CD4-positive, alpha-beta T cell (primary cell): ENCODE measurements at places on chromosomes 3 and 15.

- H3K27me3 ChIP-seq: no peaks in the 10 kb centered on the region
- no peaks in the 10 kb centered on the region for H3K36me3 ChIP-seq
- no peak overlapping the region for H3K4me3 ChIP-seq
- H3K4me1 ChIP-seq: peaks cover 37% of the 10 kb centered on the region
- DNase-seq: no peak
These were observed 172.5 kb upstream of the TLE3 start for GRCh38 chr15:70269991-70270751.

- DNase-seq: no peak
- H3K4me3 ChIP-seq: no peak overlapping the region
- no peak overlapping the region for H3K27ac ChIP-seq
- H3K27me3 ChIP-seq: no peaks in the 10 kb centered on the region
- no peaks in the 10 kb centered on the region for H3K4me1 ChIP-seq
These were observed 242.1 kb downstream of the NSUN3 start for GRCh38 chr3:94304954-94305353.

DNA sequence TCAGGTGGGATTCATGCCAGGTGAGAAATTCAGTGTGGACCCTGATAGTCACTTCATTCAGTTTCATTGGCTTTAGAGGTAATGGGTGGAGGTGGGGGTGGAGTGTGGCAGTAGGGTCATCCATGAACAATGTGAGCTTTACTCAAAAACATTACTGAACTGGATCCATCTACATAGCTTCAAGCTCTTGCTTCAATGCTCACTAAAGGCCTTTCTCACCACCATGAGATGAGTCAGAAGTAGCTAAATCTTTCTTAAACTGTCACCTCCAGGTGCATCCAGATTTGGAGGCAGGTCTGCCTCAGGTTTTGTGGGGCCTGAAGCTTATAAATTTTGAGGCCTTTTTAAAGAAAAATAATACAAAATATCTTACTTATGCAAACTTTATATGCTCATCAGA lies 363.6 kb downstream of the CHST2 start:
- H3K4me3 ChIP-seq: no peak overlapping the region
- H3K27me3 ChIP-seq: no peaks in the 10 kb centered on the region
- no peaks in the 10 kb centered on the region for H3K4me1 ChIP-seq
- H3K27ac ChIP-seq: no peak overlapping the region
- H3K36me3 ChIP-seq: peaks cover 3% of the 10 kb centered on the region
- no peak for DNase-seq

DNA sequence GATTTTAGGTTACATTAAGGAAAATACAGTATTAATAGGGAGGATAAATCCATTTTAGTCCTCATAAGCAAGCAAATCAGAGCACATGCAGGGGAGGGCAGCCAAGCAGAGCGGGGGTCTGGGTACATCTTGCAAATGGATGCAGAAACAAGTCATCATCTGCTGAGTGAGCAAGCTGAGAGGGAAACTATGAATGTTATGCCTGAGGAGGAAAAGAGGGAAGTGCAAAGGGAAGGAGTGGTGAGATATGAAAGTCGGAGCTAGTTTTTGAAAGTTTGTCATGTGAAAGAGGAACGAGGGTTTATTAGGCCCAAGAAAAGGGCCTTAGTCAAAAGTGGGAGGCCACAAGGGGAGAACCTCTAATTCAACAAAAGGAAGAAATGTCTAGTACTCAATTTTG lies 15.4 kb downstream of the PTX3 start:
- H3K27me3 ChIP-seq: no peaks in the 10 kb centered on the region
- no peaks in the 10 kb centered on the region for H3K36me3 ChIP-seq
- no peak overlapping the region for H3K27ac ChIP-seq
- DNase-seq: peak; percentile 27

- H3K4me1 ChIP-seq: peaks cover 17% of the 10 kb centered on the region
- peak; percentile 50 for DNase-seq
- peak overlapping the region; percentile 94 for H3K4me3 ChIP-seq
- peak overlapping the region; percentile 87 for H3K27ac ChIP-seq
- no peaks in the 10 kb centered on the region for H3K27me3 ChIP-seq
These were observed 1.3 kb downstream of the TOP2B start for GRCh38 chr3:25663347-25663868.

DNA sequence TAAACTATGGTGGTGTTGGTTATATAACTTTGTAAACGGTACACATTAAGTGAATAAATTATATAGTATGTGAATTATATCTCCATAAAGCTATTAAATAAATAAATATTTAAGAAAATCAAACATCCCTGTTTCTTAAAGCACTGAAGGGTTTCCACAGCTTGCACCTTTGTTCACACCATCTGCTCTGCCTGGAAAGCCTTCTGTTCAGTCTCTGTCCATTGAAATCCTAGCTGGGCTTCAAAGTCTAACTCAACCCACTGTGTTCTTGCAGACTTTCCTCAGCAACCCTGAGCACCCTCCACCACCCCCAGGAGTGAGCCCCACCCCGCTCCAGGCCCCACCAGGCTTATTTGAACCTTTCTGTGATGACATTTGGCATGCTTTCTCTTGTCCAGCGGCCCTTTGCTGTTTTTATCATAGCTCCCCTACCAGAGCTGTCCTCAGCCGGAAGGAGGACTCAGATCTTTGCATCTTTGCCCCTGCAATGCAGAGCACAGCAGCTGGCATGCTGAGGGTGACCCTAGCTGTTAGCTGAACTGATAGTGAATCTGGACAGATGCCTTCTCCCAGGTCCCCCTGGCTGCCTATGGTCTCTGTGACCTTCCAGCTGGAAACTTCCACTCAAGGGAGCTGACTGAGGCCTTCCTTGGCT lies 105.2 kb downstream of the DAPK2 start:
- H3K27ac ChIP-seq: no peak overlapping the region
- no peak for DNase-seq
- no peaks in the 10 kb centered on the region for H3K27me3 ChIP-seq
- peaks cover 39% of the 10 kb centered on the region for H3K4me1 ChIP-seq
- no peak overlapping the region for H3K4me3 ChIP-seq
- no peaks in the 10 kb centered on the region for H3K36me3 ChIP-seq

DNA sequence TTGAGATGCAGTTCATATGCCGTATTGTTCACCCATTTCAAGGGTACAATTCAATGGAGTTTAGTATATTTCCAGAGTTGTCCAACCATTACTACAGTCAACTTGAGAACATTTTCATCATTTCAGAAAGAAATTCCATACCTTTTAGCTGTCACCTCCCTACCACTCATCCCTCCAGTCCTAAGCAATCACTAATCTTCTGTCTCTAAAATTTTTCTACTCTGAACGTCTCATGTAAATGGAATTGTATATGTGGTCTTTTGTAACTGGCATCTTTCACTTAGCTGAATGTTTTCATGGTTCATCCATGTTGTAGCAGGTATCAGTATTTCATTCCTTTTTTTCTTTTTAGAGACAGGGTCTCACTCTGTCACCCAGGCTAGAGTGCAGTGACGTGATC lies 51.1 kb downstream of the CMTM7 start:
- H3K4me1 ChIP-seq: peaks cover 41% of the 10 kb centered on the region
- H3K27ac ChIP-seq: no peak overlapping the region
- no peak for DNase-seq
- no peaks in the 10 kb centered on the region for H3K27me3 ChIP-seq

- no peaks in the 10 kb centered on the region for H3K4me1 ChIP-seq
- no peaks in the 10 kb centered on the region for H3K27me3 ChIP-seq
- H3K36me3 ChIP-seq: no peaks in the 10 kb centered on the region
- no peak overlapping the region for H3K4me3 ChIP-seq
These were observed 41.9 kb upstream of the LMOD3 start for GRCh38 chr3:69164296-69164695.

- H3K4me3 ChIP-seq: no peak overlapping the region
- no peak overlapping the region for H3K27ac ChIP-seq
- no peak for DNase-seq
- peaks cover 49% of the 10 kb centered on the region for H3K36me3 ChIP-seq
These were observed 134.4 kb downstream of the PDE8A start for GRCh38 chr15:85116066-85116465.

DNA sequence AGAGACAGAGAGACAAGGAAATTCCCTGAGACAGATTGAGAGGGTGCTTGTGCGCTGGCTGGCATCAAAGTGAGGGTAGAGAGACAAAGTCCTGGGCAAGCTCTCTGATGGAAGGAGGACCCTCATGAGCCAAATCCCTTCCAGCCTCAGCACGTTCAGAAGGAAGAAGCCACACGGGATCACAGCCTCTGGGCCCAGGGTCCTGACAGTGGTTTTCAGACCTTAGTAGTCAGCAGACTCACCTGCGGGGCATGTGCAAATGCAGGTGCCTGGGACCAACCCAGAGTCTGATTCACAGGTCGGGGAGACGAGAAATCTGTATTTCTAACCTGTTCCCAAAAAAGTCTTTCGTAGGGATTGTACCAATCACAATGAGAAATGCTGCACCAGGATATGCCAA lies 15.2 kb upstream of the KY start:
- no peaks in the 10 kb centered on the region for H3K36me3 ChIP-seq
- H3K4me3 ChIP-seq: no peak overlapping the region
- no peak overlapping the region for H3K27ac ChIP-seq
- H3K27me3 ChIP-seq: no peaks in the 10 kb centered on the region

- no peaks in the 10 kb centered on the region for H3K27me3 ChIP-seq
- no peak overlapping the region for H3K27ac ChIP-seq
- no peaks in the 10 kb centered on the region for H3K36me3 ChIP-seq
- H3K4me1 ChIP-seq: peaks cover 17% of the 10 kb centered on the region
These were observed 18.1 kb downstream of the ARRDC4 start for GRCh38 chr15:97978401-97979139.

- no peak overlapping the region for H3K4me3 ChIP-seq
- H3K27ac ChIP-seq: no peak overlapping the region
- peaks cover 59% of the 10 kb centered on the region for H3K4me1 ChIP-seq
- H3K36me3 ChIP-seq: peaks cover 17% of the 10 kb centered on the region
These were observed 15.3 kb downstream of the TNK2 start for GRCh38 chr3:195893044-195893395.

- H3K27ac ChIP-seq: no peak overlapping the region
- H3K4me1 ChIP-seq: no peaks in the 10 kb centered on the region
- H3K27me3 ChIP-seq: no peaks in the 10 kb centered on the region
- H3K36me3 ChIP-seq: no peaks in the 10 kb centered on the region
- no peak for DNase-seq
- H3K4me3 ChIP-seq: no peak overlapping the region
These were observed 410.9 kb upstream of the PROK2 start for GRCh38 chr3:72195895-72196294.

- no peaks in the 10 kb centered on the region for H3K4me1 ChIP-seq
- no peaks in the 10 kb centered on the region for H3K27me3 ChIP-seq
- H3K4me3 ChIP-seq: no peak overlapping the region
- H3K36me3 ChIP-seq: no peaks in the 10 kb centered on the region
- no peak overlapping the region for H3K27ac ChIP-seq
These were observed 140.4 kb upstream of the GALNT15 start for GRCh38 chr3:16033889-16034687.

DNA sequence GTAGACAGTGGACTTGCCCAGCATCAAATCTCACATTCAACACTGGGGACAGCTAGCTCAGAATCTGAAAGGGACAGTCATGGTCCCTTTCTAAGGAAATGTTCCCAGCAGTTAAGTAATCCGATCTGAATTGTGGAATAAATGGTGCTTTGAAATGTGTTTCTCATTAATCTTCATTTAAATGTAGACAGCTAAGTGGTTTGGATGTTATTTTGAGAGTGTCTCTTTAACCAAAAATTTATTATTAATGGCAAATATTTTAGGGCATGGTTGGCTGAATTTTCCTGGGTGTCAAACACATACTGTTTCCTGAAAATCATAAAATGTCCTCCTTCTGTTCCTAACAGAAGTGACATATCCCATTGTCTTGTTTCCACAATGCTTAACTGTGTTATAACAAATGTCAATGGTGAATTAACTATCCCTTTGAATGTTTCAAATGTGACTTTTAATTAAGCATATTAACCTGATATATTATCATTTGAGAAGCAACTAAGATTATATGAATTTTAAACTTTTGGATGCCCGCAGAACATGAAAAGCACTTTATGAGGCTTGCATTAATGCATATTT lies 210.8 kb downstream of the CHST2 start:
- no peaks in the 10 kb centered on the region for H3K4me1 ChIP-seq
- no peaks in the 10 kb centered on the region for H3K36me3 ChIP-seq
- H3K27ac ChIP-seq: no peak overlapping the region
- no peaks in the 10 kb centered on the region for H3K27me3 ChIP-seq
- no peak overlapping the region for H3K4me3 ChIP-seq
- no peak for DNase-seq

- H3K27ac ChIP-seq: no peak overlapping the region
- H3K4me1 ChIP-seq: no peaks in the 10 kb centered on the region
- H3K4me3 ChIP-seq: no peak overlapping the region
- DNase-seq: no peak
- H3K27me3 ChIP-seq: no peaks in the 10 kb centered on the region
- no peaks in the 10 kb centered on the region for H3K36me3 ChIP-seq
These were observed 13.6 kb upstream of the DENND6A start for GRCh38 chr3:57706462-57706861.
